ENCODE measurements at places on chromosomes 5 and 9.

GRCh38 chr9:134004881-134005280, 12.8 kb upstream of the VAV2 start:
- no peak for DNase-seq

- DNase-seq = no peak
These were observed 41.1 kb upstream of the KLF4 start for GRCh38 chr9:107530679-107531078.

- DNase-seq = no peak
These were observed 12.1 kb upstream of the TNFAIP8 start for GRCh38 chr5:119343766-119344165.

GRCh38 chr9:136060671-136061371, 34.3 kb downstream of the NACC2 start:
- no peak for DNase-seq

- peak; percentile 26 for DNase-seq
These were observed 1.7 kb downstream of the PALM2AKAP2 start for GRCh38 chr9:109781541-109782197.

GRCh38 chr5:80172067-80172695, 83.7 kb downstream of the SERINC5 start:
- no peak for DNase-seq

- no peak for DNase-seq
These were observed 171.2 kb upstream of the KIF2A start for GRCh38 chr5:62134811-62135210.

DNA sequence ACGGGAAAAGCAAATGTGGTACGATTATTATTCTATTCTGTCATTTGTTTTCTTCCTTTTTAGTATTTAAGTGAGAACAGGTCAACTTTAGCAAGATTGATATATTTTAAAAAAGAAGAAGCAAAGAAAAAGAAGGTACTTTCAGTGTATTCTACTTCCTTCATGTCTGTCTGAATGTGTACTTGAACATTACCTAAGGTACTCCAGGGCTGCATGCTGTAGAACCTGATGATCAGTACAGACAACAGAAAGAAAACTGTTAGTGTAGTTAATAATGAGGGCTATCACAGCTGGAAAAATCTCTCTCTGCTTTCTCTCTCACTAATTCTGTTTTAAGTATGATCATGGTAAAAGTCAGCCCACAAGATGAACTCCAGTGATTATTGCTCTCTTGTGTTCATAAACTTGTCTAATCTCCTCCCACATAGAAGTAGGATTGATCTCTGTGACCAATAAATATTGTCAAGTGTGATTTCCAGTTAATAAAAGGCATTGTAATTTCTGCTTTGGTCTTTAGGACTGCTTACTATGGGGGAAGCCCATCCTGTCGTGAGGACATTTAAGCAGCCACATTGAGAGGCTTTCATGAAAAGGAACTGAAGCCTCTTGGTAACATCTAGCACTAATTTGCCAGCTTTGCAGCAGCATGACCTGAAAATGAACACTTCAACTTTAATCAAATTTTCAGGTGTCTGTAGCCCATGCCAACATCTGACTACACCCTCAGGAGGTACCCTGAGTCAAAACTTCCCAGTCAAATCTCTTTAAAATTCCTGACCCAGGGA, 864.0 kb upstream of the ACO1 start:
- DNase-seq = no peak

GRCh38 chr5:162654661-162655405, 587.3 kb downstream of the GABRG2 start:
- no peak for DNase-seq

- no peak for DNase-seq
These were observed 34.3 kb downstream of the NIPAL4 start for GRCh38 chr5:157494178-157494832.

DNA sequence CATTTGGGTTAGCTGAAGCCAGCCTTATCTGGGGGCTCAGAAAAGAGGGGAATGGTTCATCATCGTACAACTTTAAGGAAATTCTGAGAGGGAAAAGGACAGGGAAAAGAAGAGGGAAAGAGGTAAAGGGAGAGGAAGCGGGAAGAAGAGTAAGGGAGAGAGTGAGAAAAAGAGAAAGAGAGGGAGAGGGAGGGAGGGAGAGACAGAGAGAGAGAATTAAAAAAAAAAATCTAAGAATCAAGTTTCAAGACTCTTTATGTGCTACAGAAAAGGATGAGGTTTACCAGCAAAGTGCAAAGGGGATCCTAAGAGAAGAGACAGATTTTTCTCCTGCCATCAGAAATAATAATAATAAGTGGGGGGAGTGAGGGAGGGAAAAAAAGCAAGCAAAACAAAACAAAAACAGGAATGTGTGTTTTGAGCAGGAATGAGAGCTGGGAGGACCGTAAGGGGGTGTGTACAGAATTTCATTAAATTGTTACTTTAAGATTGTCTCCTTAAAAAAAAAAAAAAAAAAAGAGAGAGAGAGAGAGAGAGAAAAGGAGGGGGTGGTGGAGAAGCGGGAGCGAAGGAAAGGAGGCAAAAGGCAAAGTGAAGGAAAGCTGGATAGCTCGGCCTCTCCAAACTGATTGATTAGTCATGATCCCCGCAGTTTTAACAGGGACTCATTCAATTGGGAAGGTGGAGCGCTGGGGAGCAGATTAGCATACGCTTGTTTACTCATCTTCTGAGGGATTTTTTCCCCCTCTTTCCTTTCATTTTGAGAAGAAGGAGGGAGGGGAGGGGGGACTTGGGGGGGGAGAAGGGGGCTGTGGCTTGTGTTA, 438 bp upstream of the PAPPA start:
- DNase-seq = no peak

- DNase-seq = no peak
These were observed 4.9 kb upstream of the LCN1 start for GRCh38 chr9:135516132-135516860.

Data from hindlimb muscle (tissue), 1 donor.